Activated CD8-positive, alpha-beta memory T cell treated with anti-CD3 and anti-CD28 coated beads for 4 hours (primary cell): ENCODE measurements at places on chromosomes 6 and 20.

DNA sequence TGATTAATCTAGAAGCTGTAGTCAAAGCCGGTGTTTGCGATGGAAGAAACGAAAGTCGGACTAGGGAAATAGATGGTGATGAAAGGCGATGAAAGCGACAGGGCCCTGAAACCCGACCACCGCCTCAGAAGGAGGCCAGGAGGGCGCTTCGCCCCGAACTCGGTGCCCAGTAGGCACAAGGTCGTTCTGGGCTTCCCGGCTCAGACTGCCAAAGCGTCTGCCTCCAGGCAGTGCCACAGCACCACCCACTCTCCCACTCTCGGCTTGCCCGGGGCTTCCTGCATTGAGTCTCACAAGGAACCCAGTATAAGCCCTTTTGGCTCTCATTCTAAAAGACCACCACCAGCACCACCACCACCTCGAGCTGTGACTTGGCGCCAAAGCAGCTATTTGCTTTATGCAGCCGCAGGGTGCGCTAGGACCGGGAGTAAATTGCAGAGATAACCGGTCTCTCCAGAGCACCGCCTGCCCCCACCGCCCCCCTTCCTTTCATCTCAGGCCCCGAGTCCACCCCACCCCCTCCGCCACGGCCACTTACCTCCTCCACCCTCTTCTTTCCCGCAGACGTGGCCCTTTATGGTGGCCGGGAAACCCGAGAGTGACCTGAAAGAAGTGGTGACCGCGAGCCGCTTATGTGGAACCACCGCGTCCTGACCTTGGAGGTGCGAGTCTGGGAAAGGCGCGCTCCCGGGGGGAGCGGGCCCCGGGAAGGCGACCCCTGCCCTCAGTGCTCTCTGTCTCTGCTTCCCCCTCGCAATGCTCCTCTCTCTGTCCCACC, 2.4 kb downstream of the TCF21 start:
- DNase-seq, result no peak

DNA sequence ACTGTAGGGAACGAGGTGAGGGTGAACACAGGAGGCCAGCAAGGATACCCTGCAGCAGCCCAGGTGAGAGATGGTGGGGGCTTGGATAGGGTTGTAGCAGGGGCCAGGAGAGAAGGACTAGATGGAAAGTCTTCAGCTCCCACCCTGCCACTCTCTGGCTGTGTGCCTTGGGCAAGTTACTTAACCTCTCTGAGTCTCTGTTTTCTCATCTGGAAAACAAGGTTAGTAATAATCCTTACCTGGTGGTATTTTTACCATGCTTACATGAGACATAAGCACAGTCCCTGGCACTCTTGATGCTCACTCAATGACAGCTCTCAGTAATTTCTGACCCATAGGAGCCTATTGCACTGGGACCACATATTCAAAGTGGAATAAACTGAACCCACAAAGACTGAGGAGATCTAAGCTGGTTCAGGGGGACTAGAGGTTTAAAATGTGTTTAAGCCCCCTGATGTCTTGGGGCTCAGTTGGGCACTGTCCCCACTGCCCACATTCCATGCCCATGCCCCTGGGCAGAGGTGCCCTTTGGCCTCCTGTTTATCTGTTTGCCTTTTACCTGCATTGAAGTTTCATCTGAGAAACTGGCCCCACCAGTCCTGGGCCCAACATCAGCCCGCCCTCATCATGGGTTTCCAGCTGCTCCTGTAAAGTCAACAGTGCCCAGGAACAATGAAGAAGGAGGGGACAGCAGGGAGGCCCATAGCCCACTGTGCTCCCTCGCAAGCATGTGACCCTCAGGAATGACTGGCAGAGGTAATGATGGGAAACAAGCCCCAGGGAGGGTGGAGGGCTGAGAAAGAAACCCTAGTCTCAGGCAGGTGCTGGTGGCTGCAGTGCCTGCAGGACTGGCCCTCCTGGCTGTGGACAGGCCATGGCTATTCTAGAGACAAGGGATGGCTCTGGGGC, 104.0 kb downstream of the VEGFA start:
- DNase-seq, result no peak

DNA sequence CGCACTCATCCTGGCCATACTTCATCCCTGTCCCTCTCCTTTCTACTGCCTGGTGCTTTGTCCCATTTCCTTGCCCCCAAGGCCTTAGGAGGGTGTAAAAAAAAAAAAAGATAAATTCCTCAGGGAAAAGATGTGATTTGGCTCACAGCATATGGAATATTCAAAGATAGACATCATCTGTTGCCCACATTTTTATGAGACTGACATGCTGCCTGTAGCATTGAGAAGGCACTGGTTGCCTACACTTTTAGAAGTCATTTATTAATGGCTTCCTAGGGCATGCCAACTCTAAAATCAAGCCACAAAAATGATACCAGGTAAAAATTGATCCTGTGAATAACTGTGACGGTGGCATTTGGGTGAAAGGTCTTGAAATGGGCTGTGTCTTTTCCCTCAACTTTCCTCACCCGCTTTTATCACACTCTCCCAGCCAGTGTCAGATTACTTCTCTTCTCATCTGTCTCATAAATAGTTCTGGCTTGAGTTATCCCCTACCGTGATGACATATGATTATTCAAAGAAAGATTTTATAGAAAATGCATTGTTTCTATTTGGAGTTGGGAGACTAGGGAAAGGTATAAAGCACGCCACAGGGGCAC, 139.4 kb downstream of the CARMIL1 start:
- no peak for DNase-seq

GRCh38 chr6:11763460-11764249, 14.9 kb downstream of the ADTRP start:
- no peak for DNase-seq

DNA sequence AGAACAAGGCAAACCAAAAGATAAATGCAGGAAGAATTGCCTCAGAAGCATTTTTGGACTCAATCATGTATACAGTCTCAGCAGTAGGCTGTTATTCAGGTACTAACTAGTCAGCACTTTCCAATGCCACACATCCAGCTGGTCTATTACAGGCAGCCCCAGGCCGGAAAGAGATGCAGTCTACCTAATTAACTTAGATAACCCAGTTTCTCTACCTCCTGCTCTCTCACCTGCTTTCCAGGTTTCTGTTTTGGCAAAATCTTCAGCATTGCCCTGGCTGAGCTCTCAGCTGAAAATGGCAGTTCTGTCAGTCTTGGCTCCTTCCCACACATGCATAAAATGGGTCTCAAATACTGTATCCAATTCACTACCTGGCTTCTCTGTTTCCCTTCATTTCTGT, 101.3 kb upstream of the UFL1 start:
- DNase-seq, result no peak

DNA sequence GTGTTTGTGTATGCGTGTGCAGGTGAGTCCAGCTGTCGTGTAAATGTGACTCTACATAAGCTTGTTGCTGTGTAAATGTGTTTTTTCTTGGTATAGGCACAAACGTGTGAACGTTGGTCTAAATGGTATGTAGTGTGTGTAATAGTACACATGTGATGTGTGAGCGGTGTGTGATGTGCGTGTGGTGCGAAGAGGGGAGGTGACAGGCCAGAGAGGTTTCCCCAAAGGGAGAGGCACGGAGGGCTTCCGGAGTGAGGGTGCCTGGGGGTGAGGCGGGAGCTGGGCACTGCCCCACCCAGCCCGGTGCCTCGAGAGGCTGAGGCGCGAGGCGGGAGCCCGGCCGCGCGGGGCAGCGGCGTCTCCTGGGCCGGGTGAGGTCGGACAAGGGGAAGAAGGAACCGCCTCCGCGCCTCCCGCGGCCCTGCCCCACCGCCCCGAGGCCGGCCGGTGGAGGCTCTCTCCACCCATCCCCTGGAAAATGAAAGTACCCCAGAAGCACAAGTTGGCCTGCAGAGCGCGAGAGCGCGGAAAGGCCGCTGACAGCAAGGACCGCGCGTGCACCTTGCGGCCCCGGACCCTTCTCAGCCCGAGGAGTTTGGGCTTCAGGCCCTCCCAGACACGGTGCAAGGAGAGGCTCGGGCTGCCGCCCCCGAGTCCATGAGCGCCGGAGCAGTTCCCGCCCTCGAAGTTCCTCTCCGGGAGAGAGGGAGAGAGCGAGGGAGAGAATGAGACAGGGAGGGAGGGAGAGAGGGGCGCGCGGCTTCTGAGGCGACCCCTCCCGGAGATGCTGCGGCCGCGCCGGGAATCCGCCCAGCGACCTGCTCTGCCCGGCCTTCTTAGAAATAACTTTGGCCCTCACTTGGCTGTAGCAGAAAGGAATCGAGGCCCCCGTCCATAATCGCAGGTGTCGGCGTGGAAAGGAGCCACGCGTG, 43.2 kb upstream of the OSTM1 start:
- DNase-seq, result no peak

DNA sequence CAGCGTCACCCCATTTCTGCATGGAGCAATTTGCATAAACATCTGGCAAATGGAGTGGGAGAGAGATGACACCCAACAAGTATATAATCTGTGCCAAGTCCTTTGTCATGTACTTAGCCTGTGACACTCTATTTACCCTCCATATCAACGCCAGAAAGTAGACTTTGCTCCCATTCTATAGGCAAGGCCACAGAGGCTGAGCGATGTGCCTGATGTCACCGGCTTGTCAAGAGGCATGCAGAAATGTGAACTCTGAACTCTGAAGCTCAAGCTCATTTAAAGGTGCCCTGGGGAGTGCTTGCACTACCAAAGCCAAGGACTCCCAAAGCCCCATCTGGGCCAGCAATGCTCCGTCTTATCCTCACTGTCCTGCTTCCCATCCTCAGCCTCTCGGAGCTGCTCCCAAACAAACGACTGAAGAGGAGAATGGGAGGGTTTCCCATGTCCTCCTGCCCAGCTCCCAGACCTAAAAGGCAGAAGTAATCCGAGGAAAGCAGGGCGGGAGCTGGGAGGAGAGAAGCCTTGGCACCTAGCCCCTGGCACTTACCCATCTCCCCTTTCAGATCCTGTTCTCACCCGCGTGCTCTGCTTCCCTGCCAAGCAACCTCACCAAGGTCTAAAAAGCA, 9.2 kb downstream of the CPNE5 start:
- DNase-seq, result no peak

DNA sequence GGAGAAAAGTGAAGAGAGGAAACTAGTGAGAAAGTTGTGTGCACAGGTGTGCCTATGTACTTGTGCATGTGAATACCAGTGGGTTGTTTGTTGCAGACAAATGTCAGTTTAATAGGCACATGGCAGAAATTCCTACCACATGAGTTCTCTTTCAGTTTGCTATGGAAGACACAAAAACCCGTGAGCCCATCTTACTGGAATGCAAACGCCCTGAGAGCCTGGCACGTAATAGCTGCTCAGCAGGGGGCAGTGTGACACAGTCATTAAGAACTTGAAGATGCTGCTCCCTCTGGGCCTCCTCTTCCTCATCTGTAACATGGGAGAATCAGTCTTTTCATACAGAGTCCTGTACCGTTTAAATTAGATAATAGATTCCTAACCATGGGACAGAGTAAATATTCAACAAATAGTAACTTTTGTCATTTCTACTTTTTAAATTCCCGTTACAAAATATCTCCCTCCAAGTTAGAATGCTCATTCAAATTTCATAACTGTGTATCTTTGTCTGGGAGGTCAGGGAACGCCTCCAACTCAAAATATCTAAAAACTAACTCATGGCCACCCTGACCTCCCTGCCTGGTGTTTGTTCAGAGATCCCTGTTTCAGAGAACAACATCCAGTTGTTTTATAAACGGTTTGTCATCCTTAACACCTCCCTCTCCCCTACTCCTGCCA, 802.9 kb downstream of the MAFB start:
- no peak for DNase-seq

GRCh38 chr6:95232446-95232845, 344.9 kb upstream of the MANEA start:
- no peak for DNase-seq

DNA sequence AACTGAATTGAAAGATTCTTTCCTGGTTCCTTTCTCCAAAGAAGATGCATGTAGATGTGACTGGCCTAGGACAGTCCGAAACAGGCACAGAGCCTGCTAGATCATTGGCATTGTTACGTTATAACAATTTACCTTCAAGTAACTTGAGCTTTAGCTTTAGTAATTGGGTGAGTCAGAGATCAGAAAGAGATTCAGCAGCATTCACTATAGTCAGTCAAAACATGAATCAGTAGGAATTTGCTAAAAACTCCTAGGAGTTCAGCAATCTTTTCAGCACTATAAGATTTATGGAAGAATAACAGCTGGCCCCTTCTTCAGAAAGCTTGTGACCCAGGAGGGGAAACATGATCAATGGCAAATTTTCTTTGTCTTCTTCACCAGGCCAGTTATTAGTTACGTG, 281.7 kb upstream of the PRDM1 start:
- no peak for DNase-seq

DNA sequence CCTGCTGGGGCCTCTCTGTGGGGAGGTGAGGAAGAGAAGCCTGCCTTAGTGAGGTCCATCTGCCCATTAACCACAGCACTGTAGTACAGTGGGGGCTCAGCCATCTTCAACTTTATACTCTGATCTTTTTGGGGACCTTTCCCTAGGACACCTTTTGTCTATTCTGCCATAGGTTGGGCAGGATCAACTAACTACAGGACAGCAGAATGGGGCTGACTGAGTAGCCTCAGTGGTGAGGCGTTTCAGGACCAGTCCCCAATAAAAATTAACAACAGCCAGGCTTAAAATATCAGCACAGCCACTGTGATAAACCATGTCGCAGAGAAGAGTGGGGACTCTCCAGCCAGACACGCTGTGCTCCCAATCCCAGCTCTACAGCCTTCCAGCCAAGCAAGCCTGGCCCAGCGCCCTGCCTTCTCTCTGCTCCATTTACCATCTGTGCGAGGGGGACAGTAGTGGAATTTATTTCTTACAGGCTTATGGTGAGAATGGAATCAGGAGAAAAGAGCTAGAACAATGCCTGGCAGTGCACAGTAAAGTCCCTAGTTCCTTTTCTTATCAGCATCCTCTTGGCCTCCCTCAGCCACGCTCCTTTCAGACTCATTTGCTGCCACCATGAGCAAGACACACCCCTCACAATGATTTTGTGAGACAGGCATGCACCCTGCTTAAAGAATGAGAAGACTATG, 75.5 kb downstream of the SLC22A23 start:
- DNase-seq, result no peak
